ENCODE measurements at places on chromosomes 2 and 18. TPM values are rescaled to one million over a fixed set of nuclear protein-coding genes. Genes with fewer than 3 reads are reported as not detected.

The MOGAT1 gene
- not detected for polyA plus RNA-seq

The TUBA3E gene
- 0.11 TPM for polyA plus RNA-seq

The NCKAP5 gene
- polyA plus RNA-seq = 0.53 TPM

The EVX2 gene
- not detected for polyA plus RNA-seq

The SCN3A gene
- 0.82 TPM for polyA plus RNA-seq

The ICA1L gene
- 8.1 TPM for polyA plus RNA-seq

Data from pancreas (tissue), 10 donors.